ENCODE measurements at places on chromosomes 7 and 10. TPM values are rescaled to one million over a fixed set of nuclear protein-coding genes. Genes with fewer than 3 reads are reported as not detected.

GRCh38 chr7:25025218-25025671 is 45.3 kb upstream of the OSBPL3 start:
- no peaks in the 10 kb centered on the region for H3K27me3 ChIP-seq
- DNase-seq, result no peak
- H3K4me3 ChIP-seq, result no peak overlapping the region
- H3K4me1 ChIP-seq, result no peaks in the 10 kb centered on the region
- H3K27ac ChIP-seq, result no peak overlapping the region
- H3K36me3 ChIP-seq, result no peaks in the 10 kb centered on the region

DNA sequence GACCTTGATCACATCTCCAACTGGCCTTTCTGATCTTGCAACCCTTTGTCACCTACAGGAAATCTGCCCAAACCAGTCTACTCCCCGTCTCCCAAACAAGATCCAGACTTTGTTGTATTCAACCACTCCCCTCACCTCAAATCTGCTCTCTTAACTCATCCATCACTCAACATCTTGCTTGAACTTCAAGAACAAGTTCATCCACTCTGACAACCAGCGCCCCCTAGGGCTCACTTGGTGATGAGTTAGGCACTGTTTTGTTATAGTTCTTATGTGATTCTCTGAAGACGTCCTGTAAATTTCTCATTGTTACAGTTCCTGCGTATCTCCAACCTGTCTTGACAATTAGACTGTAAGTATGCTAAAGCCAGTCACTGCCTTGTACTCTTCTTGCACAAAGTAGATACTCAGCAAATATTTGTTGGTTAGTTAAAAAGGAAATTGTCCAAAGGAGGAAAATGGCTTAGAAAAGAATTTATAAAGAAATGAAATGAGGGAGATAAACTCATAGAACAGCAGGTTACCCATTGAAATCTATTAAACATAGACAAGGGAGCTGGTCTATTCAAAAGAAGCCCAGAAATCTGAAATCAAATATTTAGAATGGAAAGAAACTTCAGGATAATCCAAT is 5.3 kb downstream of the FRMD4A start:
- peaks cover 49% of the 10 kb centered on the region for H3K27me3 ChIP-seq
- DNase-seq, result peak; percentile 50
- H3K36me3 ChIP-seq, result no peaks in the 10 kb centered on the region
- no peak overlapping the region for H3K27ac ChIP-seq
- H3K4me3 ChIP-seq, result no peak overlapping the region
- H3K4me1 ChIP-seq, result no peaks in the 10 kb centered on the region

GRCh38 chr10:67473850-67474633 is 222.0 kb downstream of the CTNNA3 start:
- no peak for DNase-seq
- no peak overlapping the region for H3K27ac ChIP-seq
- H3K36me3 ChIP-seq, result no peaks in the 10 kb centered on the region
- H3K4me3 ChIP-seq, result no peak overlapping the region
- H3K27me3 ChIP-seq, result no peaks in the 10 kb centered on the region

GRCh38 chr7:150685219-150686029 is at the start of gene GIMAP2:
Gene GIMAP2, plus strand, starts transcription at chr7:150685706. Its CDS starts 1,354 bp downstream, at chr7:150687060.
- H3K4me1 ChIP-seq, result no peaks in the 10 kb centered on the region
- no peak within 1 kb of the TSS for H3K27ac ChIP-seq
- no peaks in the 10 kb centered on the region for H3K36me3 ChIP-seq
- DNase-seq, result no peak
- peaks cover 15% of the 10 kb centered on the region for H3K27me3 ChIP-seq
- H3K4me3 ChIP-seq, result no peak within 1 kb of the TSS

- H3K27ac ChIP-seq, result no peak overlapping the region
- peaks cover 21% of the 10 kb centered on the region for H3K4me1 ChIP-seq
Observed at GRCh38 chr7:88216276-88216675, 3.6 kb downstream of the SRI start.

DNA sequence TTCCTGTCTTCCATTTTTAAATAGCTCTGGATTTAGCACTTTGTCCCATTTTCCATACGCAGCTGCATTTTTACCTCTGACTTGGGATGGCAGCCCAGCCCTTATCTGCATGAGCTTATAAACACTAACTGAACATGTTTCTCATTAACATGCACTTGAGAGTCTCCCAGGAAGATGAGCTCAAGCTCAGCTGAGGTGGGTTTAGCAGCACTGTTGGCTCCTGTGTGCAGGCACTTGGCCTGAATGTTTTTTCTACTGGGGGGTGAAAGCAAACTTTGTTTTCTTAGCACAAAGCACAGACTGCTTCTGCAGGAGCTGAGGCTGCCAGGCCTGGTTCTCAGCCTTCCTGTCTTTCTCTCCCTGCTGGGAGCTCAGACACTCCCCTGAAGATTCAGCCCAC is 1093.6 kb upstream of the AUTS2 start:
- no peak for DNase-seq
- H3K4me3 ChIP-seq, result no peak overlapping the region
- H3K4me1 ChIP-seq, result no peaks in the 10 kb centered on the region
- no peaks in the 10 kb centered on the region for H3K36me3 ChIP-seq
- H3K27me3 ChIP-seq, result no peaks in the 10 kb centered on the region

DNA sequence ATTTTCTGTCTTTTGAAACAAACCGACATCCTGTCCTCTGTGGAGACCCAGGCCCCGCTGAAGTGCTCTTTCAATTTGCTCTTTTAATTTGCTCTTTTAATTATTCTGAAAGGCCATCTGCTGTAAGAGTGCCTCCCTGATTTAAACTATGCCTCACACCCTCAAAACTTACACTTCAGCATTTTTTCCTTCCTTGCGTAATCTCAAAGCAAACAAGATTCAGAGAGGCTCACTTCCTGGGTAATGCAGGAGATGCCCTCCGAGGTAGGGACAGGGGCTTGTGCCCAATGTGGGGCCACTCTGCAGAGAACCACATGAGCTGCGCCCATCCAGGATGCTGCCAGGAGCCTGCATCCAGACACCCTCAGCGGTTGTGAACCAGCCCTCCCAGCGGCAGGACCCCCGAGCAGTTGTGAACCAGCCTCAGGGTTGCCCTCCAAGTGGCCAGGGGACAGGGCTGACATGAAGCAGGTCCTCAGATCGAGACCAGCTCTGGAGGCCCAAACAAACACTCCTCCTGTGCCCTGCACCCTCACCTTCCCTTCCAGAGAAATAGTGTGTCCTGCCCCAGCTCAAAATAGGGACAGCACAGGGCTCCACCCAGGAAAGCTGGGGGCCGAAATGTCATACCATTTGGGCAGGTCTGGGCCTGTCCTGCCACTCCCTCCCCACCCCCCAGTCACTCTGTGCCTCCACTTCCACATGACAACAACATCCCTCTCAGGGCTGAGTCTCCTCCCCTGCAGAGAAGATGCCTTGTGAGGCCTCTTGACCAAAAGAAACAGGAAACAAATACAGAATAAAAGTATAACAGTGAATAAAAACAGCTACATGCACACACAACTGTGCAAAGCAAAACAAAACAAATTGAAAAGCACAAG is 190.4 kb downstream of the PTPRN2 start:
- no peak overlapping the region for H3K27ac ChIP-seq
- no peak for DNase-seq
- H3K4me1 ChIP-seq, result no peaks in the 10 kb centered on the region
- H3K36me3 ChIP-seq, result no peaks in the 10 kb centered on the region
- no peaks in the 10 kb centered on the region for H3K27me3 ChIP-seq

DNA sequence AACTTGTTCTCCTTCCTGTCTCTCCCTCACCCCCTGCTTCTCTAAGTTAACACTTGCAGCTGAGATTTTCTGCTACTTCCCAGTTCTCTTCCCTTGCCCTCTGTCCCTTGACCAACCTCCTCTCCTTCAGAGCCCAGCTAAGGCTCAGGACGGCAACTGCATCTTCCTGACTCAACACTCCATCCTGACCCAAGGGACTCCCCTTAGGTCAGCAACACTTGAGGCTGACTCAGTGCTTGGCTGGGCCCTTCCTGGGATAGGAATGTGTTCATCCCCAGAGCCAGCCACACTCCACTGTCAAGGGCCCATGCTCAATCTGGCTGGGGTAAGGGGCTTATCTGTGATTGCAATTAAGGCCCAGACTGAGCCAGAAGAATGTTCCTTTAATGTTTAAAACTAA is 3.4 kb downstream of the CALHM2 start:
- peaks cover 52% of the 10 kb centered on the region for H3K4me1 ChIP-seq
- no peak for DNase-seq
- H3K27me3 ChIP-seq, result no peaks in the 10 kb centered on the region
- H3K27ac ChIP-seq, result no peak overlapping the region

GRCh38 chr7:44740055-44740454 is 8.6 kb upstream of the ZMIZ2 start:
- no peak for DNase-seq
- no peak overlapping the region for H3K27ac ChIP-seq
- peaks cover 30% of the 10 kb centered on the region for H3K4me1 ChIP-seq
- H3K36me3 ChIP-seq, result no peaks in the 10 kb centered on the region
- no peak overlapping the region for H3K4me3 ChIP-seq

- H3K27ac ChIP-seq, result no peak overlapping the region
- H3K4me1 ChIP-seq, result peaks cover 2% of the 10 kb centered on the region
- no peaks in the 10 kb centered on the region for H3K27me3 ChIP-seq
- no peak for DNase-seq
Observed at GRCh38 chr7:473211-473734, 46.4 kb downstream of the PDGFA start.

DNA sequence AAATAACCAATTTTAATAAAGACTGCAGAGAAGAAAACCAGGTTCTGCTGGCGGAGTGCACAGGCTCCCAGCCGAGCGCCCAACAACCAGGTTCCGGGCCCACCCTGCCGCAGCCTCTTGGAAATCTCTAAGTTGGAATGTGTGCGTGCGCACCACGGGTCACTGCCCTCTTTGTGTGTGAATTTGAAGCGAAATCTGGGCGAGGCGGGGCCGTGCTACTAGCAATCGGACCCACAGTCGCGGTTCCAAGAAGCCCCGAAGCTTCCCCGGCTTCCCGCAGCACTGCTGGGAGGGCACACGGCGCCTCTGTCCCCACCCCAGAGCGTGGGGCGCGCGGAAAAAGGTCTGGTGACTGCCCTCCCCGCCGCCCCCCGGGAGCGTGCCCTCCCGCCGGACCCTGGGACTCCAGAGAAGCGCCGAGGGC is 666 bp upstream of the MAP3K8 start:
- peaks cover 46% of the 10 kb centered on the region for H3K4me1 ChIP-seq
- H3K27me3 ChIP-seq, result no peaks in the 10 kb centered on the region
- no peaks in the 10 kb centered on the region for H3K36me3 ChIP-seq

GRCh38 chr7:36747280-36748016 is 23.2 kb upstream of the AOAH start:
- H3K27me3 ChIP-seq, result peaks cover 11% of the 10 kb centered on the region
- no peak overlapping the region for H3K27ac ChIP-seq
- no peak for DNase-seq
- H3K4me3 ChIP-seq, result no peak overlapping the region
- no peaks in the 10 kb centered on the region for H3K36me3 ChIP-seq
- H3K4me1 ChIP-seq, result no peaks in the 10 kb centered on the region

GRCh38 chr7:4797858-4798705 is 22.7 kb downstream of the AP5Z1 start:
- no peaks in the 10 kb centered on the region for H3K27me3 ChIP-seq
- H3K36me3 ChIP-seq, result no peaks in the 10 kb centered on the region
- peak; percentile 16 for DNase-seq
- no peak overlapping the region for H3K27ac ChIP-seq
- peaks cover 2% of the 10 kb centered on the region for H3K4me1 ChIP-seq
- H3K4me3 ChIP-seq, result no peak overlapping the region

- H3K4me3 ChIP-seq, result no peak within 1 kb of the TSS
- no peaks in the 10 kb centered on the region for H3K36me3 ChIP-seq
- H3K27ac ChIP-seq, result no peak within 1 kb of the TSS
- no peaks in the 10 kb centered on the region for H3K27me3 ChIP-seq
- DNase-seq, result no peak
Observed at GRCh38 chr7:44103923-44104859, at the start of gene AEBP1. Gene AEBP1, plus strand, starts transcription at chr7:44104345. Its CDS starts 321 bp downstream, at chr7:44104666.

- no peak for DNase-seq
- H3K4me1 ChIP-seq, result no peaks in the 10 kb centered on the region
- no peaks in the 10 kb centered on the region for H3K36me3 ChIP-seq
- no peak overlapping the region for H3K4me3 ChIP-seq
- H3K27me3 ChIP-seq, result no peaks in the 10 kb centered on the region
Observed at GRCh38 chr10:132207536-132208461, 21.1 kb downstream of the DPYSL4 start.

GRCh38 chr7:38694326-38694725 is 63.2 kb upstream of the AMPH start:
- H3K4me1 ChIP-seq, result no peaks in the 10 kb centered on the region
- DNase-seq, result no peak
- H3K36me3 ChIP-seq, result no peaks in the 10 kb centered on the region
- no peak overlapping the region for H3K27ac ChIP-seq

GRCh38 chr7:122942765-122943164 is 52.7 kb downstream of the TAS2R16 start:
- H3K27ac ChIP-seq, result no peak overlapping the region
- no peak overlapping the region for H3K4me3 ChIP-seq
- no peak for DNase-seq
- no peaks in the 10 kb centered on the region for H3K27me3 ChIP-seq
- no peaks in the 10 kb centered on the region for H3K36me3 ChIP-seq

DNA sequence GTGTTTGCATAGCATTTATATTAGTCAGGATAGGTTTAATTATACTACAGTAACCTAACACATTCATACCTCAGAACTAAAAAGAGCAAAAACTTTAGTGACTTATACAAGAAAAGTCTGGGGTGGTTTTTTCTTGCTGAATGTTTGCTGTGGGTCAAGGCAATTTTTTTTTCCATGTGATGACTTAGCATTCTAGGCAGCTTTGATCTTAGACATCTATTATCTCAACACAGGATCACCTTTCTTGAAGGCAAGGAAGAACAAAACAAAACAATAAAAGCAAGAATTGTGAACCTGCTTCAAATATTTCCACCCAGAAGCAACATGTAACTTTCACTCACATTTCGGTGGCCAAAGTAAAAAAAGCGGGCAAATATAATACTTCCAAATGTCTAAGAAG is 20.7 kb upstream of the CBLL1 start:
- peaks cover 6% of the 10 kb centered on the region for H3K27me3 ChIP-seq
- H3K4me1 ChIP-seq, result 0 out of 2 replicates have a peak, but pooled peaks cover 3% of the 10 kb centered on the region
- DNase-seq, result no peak
- H3K36me3 ChIP-seq, result no peaks in the 10 kb centered on the region
- no peak overlapping the region for H3K27ac ChIP-seq

GRCh38 chr7:124276005-124276622 is 243.2 kb upstream of the TMEM229A start:
- DNase-seq, result peak; percentile 45
- H3K27ac ChIP-seq, result no peak overlapping the region
- H3K4me3 ChIP-seq, result no peak overlapping the region
- no peaks in the 10 kb centered on the region for H3K4me1 ChIP-seq
- H3K36me3 ChIP-seq, result no peaks in the 10 kb centered on the region
- H3K27me3 ChIP-seq, result no peaks in the 10 kb centered on the region

- H3K4me3 ChIP-seq, result no peak overlapping the region
- H3K4me1 ChIP-seq, result no peaks in the 10 kb centered on the region
- no peaks in the 10 kb centered on the region for H3K27me3 ChIP-seq
- H3K27ac ChIP-seq, result no peak overlapping the region
- DNase-seq, result no peak
Observed at GRCh38 chr10:18328941-18329340, 188.7 kb downstream of the CACNB2 start.

GRCh38 chr10:119377958-119378736 is 164.4 kb downstream of the RGS10 start:
- DNase-seq, result no peak
- H3K4me1 ChIP-seq, result no peaks in the 10 kb centered on the region
- no peak overlapping the region for H3K4me3 ChIP-seq
- H3K27me3 ChIP-seq, result no peaks in the 10 kb centered on the region
- no peaks in the 10 kb centered on the region for H3K36me3 ChIP-seq

NPTX2 gene
- total RNA-seq, result not detected

EDRF1 gene
- total RNA-seq, result 49.2 TPM

PDE1C gene
- 0.17 TPM for total RNA-seq

ITIH5 gene
- not detected for total RNA-seq

HOXA1 gene
- total RNA-seq, result 2.8 TPM

CALML3 gene
- not detected for total RNA-seq

CPVL gene
- 10.3 TPM for total RNA-seq

ARMC3 gene
- 2.6 TPM for total RNA-seq

MPP7 gene
- total RNA-seq, result 64.5 TPM

ZC3HAV1L gene
- total RNA-seq, result 11.8 TPM
